ENCODE measurements at places on chromosomes 3 and 15.

GRCh38 chr3:108564564-108564963 lies 24.7 kb downstream of the CIP2A start:
- DNase-seq = no peak

DNA sequence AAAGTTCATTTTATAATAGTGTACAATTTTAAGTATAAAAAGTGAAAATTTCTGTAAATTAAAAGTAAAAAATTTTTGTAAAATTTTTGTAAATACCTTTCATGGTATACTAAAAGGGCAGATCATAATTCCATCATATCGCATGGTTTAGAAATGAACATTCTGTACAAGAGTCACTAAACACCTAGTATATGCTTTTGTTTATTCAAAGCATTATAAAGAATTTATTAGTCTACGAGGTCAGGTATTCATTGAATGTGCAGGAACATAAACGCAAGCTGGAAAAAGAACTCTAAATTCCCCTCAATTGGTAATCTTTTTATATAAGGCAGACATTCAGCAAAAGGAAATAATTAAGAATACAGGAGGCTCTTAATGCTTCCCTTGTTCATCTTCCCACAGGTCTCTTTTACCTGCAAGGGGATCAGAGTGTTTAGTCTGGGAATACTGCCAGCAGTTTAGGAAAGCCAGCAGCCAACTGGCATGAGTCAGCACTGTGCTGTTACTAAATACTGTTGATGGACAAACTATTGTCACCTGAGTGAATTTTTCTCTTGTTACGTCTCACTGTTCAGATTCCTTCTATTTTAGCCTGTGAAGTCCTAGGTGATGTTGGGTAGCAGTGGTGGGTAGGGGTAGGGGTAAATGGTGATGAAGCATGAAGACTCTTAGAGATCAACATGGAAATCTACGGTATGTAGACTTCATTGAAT lies 70.1 kb downstream of the UQCC5 start:
- no peak for DNase-seq

- DNase-seq = peak; percentile 57
These were observed 961.0 kb upstream of the CFAP20DC start for GRCh38 chr3:60010781-60011180.

DNA sequence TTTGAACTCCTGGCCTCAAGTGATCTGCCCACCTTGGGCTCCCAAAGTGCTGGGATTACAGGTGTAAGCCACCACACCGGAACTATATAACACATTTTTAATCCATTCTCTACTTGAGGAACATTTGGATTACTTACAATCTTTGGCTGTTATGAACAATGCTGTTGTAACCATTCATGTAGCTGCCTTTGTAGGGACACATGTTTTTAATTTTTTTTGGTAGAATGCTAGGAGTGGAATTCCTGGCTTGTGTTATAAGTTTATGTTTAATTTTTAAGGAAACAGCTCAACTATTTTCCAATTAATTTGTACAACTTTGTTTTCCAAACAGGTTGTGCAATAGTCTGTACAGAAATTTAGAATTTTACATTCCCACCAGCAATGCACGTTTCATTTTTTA lies 51.7 kb downstream of the GPR149 start:
- no peak for DNase-seq

GRCh38 chr3:122862381-122862780 lies 67.5 kb downstream of the SLC49A4 start:
- DNase-seq = no peak

- no peak for DNase-seq
These were observed 25.3 kb downstream of the RBPMS2 start for GRCh38 chr15:64749999-64750657.

DNA sequence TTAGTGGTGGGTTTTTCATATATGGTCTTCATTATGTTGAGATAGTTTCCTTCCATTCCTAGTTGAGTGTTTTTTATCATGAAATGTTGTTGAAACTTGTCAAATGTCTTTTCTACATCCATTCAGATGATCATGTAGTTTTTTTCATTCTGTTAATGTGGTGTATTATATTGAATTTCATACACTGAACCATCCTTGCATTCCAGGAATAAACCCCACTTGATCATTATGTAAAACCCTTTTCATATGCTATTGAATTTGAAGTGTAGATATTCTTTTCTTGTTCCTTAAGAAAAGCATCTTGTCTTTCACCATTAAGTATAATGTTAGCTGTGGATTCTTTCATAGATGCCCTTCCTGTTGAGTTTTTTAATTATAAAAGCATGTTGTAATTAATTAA lies 42.9 kb downstream of the PIAS1 start:
- DNase-seq = no peak

GRCh38 chr3:144264350-144264749 lies 292.7 kb downstream of the DIPK2A start:
- no peak for DNase-seq

- no peak for DNase-seq
These were observed 2.1 kb upstream of the ACKR4 start for GRCh38 chr3:132595014-132595413.

- DNase-seq = no peak
These were observed 36.3 kb downstream of the MBNL1 start for GRCh38 chr3:152305075-152305474.

- no peak for DNase-seq
These were observed 76.8 kb upstream of the DPH6 start for GRCh38 chr15:35622641-35623340.

GRCh38 chr3:186217820-186218164 lies 108.9 kb upstream of the ETV5 start:
- DNase-seq = no peak

- no peak for DNase-seq
These were observed 58.0 kb upstream of the ICE2 start for GRCh38 chr15:60536951-60537350.

- no peak for DNase-seq
These were observed 23.1 kb upstream of the GPR171 start for GRCh38 chr3:151226088-151226563.
